ENCODE measurements at places on chromosomes 12 and 14.

- DNase-seq, result no peak
These were observed 5.9 kb downstream of the PSMB5 start for GRCh38 chr14:23028799-23029198.

DNA sequence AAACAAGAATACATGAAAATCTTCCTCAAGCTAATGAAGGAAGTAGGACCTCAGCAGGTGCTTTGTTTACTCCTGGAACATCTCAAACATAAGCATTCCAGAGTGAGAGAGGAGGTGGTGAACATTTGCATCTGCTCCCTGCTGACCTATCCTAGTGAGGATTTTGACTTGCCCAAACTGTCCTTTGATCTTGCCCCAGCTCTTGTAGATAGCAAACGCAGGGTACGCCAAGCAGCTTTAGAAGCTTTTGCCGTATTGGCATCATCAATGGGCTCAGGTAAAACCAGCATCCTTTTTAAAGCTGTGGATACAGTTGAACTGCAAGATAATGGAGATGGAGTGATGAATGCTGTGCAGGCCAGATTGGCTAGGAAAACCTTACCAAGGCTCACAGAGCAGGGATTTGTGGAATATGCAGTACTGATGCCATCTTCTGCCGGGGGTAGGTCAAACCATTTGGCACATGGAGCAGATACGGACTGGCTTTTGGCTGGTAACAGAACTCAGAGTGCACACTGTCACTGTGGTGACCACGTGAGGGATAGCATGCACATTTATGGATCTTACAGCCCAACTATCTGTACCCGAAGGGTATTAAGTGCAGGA, 1.9 kb downstream of the TOGARAM1 start:
- DNase-seq, result peak; percentile 21

DNA sequence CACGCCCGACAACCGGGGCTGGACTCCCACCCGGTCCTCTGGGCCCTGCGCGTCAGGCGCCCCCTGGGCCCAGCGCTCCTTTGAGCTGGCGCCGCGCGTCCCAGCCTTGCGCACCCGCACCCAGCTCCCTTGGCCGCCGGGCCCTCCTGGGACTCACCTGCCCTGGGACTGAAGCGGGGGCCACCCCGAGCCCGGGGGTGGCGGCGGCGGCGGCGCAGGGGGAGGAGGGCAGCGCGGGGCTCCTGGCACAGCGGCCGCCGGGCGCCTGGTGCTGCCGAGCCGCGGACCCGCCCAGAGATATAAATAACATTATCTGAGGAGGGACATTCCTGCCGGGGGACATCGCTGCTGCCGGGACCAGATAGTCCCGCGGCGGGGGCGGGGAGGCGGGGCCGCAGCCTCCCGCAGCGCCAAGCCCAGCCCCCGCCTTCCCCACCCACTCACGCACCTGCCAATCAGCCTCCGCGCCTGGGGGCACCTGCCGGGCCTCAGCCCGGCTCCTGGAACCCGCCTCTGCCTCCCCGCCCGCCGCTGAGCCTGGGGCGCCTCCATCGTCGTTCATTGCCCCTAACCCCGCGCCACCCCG, at the start of gene SPTB:
Gene SPTB, minus strand, starts transcription at position 273 of the 586 bp plus-strand sequence. CDS start 56,813 bp downstream, outside the sequence.
- peak; percentile 63 for DNase-seq

- no peak for DNase-seq
These were observed 34.2 kb upstream of the TCL1B start for GRCh38 chr14:95651821-95652583.

- DNase-seq, result no peak
These were observed 30.2 kb downstream of the KCTD10 start for GRCh38 chr12:109446869-109447268.

DNA sequence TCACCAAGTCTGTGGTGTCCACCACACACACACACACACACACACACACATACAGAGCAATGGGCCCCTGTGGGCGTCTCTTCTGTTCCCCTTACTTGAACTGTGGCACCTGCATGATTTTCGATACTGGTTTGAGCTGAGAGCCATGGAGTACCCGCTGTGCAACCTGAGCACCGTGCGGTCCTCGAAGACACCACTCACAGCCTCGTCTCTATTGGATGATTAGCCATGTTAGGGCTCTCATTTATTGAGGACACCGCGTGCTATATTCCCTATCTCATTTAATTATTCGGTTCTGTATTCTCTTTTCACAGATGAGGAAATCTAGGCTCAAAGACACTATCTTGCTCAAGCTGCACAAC, 623 bp upstream of the C14orf132 start:
- peak; percentile 51 for DNase-seq

GRCh38 chr12:45907955-45908354, 82.4 kb downstream of the SCAF11 start:
- no peak for DNase-seq
